Right lobe of liver (tissue), 6 donors: ENCODE measurements at places on chromosomes 5 and 9. TPM values are rescaled to one million over a fixed set of nuclear protein-coding genes. Genes with fewer than 3 reads are reported as not detected.

DNA sequence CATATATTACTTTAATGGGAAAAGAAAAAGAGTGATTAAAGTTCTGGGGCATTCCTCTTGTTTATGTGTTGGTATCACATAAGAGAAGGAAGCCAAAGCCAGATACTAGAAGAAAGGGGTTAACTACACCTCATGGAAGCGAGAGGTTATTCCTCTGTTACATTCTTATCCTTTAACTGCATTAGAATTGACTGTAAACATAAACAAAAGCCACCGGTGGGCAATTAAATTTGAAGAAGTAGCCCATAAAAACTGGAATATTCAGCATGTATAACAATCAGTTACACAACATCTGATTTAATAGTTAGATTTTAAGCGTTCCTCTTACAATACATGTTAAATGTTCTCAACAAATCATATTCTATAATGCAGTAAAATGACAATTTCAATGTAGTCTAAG, 18.8 kb downstream of the POU5F2 start:
- no peak for DNase-seq
- no peaks in the 10 kb centered on the region for H3K27me3 ChIP-seq
- H3K36me3 ChIP-seq, result no peaks in the 10 kb centered on the region
- H3K4me1 ChIP-seq, result no peaks in the 10 kb centered on the region
- no peak overlapping the region for H3K27ac ChIP-seq

GRCh38 chr5:33795496-33795895, 96.3 kb downstream of the ADAMTS12 start:
- H3K4me3 ChIP-seq, result no peak overlapping the region
- no peaks in the 10 kb centered on the region for H3K27me3 ChIP-seq
- no peaks in the 10 kb centered on the region for H3K4me1 ChIP-seq

GRCh38 chr5:124030043-124030491, 518.1 kb downstream of the CSNK1G3 start:
- H3K27me3 ChIP-seq, result no peaks in the 10 kb centered on the region
- no peaks in the 10 kb centered on the region for H3K36me3 ChIP-seq
- H3K4me3 ChIP-seq, result no peak overlapping the region
- DNase-seq, result no peak

DNA sequence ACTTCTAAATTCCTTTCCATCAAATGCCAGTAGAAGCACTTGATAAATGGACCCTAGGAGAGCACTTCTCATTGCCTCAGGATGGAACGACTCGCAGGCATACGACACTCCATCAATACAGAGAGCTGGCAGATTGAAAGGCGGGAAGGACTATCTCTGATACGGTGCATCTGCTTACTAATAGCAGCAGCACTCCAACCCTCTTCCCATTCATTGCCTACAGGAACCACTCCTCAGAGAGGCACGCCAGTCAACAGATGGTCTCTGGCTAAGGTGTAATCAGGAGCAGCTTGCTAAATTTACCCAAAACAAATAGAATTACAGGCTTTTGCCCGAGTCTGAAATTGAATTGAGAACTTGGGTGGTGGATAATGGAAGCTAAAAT, 168.1 kb downstream of the EFNA5 start:
- no peak overlapping the region for H3K27ac ChIP-seq
- H3K4me3 ChIP-seq, result no peak overlapping the region
- peaks cover 18% of the 10 kb centered on the region for H3K4me1 ChIP-seq
- DNase-seq, result no peak
- no peaks in the 10 kb centered on the region for H3K27me3 ChIP-seq

DNA sequence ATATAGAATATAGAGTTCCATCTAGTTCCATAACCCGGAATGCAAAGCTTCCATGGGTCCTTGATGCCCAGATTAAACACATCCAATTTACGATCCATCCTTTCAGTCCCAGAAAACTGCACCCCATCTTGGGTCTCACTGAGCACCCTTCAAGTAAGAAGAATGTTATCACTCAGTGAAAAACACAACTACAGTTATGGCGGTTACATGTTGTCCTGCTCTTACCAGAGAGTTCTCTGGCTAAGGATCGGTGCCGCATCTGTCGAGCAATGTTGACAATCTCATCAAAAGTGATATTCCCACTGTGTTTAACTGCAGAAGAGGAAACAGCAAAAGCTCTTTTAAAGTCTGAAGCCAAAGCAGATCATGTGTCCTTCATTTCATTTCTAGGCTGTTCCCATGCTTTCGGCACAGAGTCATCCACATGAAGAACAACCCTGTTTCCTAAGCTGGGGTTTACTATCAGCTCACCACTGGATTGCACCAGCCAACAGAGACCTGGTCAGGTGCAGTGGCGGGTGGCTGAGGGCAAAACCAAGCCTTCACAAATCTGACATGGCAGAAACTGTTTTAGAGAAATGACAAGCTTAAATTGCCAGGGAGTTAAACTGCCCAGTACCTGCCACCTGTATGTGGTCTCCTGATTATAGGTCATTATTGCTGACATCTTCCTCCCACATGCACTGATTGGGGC, 2.9 kb downstream of the RPL12 start:
- H3K27ac ChIP-seq, result no peak overlapping the region
- H3K36me3 ChIP-seq, result peaks cover 26% of the 10 kb centered on the region
- H3K4me3 ChIP-seq, result no peak overlapping the region
- no peak for DNase-seq
- no peaks in the 10 kb centered on the region for H3K27me3 ChIP-seq
- H3K4me1 ChIP-seq, result peaks cover 23% of the 10 kb centered on the region

DNA sequence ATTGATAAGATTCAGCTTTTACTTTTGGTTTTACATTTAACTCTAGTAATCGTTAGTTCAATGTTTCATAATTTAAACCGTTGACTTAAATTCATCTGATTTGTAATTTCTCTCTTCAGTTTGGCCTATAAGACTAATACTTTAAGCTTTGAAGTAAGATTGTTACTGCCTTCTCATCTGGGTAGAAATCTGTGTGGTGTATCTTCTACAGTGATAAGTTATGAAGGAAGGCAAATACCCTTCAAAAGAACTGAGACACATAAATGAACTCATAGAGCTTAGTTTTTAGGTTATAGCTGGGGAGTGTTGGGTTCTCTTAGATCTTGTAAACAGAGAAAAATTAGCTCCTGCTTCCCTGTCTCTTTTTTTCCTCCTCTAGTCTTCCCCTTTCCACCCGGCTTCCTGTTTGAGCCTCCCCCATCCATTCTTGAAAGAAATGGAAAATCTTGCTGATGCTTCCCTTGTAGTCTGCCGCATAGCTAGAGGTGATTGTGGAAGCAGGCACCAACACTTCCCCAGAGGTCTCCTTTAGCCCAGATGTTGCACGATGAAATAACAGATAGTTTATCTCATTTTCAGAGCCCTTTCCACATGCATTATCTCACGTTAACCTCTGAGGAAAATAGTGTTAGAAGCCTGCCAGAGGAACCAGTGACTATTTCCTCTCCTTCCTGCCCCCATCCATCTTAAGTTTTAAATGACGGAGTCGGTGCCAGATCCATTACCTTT, 2.0 kb upstream of the F2RL2 start:
- no peak for DNase-seq
- no peaks in the 10 kb centered on the region for H3K27me3 ChIP-seq
- H3K4me1 ChIP-seq, result no peaks in the 10 kb centered on the region
- H3K27ac ChIP-seq, result no peak overlapping the region
- H3K4me3 ChIP-seq, result no peak overlapping the region
- peaks cover 9% of the 10 kb centered on the region for H3K36me3 ChIP-seq

Gene LRRC19
- 2.6 TPM for total RNA-seq

DNA sequence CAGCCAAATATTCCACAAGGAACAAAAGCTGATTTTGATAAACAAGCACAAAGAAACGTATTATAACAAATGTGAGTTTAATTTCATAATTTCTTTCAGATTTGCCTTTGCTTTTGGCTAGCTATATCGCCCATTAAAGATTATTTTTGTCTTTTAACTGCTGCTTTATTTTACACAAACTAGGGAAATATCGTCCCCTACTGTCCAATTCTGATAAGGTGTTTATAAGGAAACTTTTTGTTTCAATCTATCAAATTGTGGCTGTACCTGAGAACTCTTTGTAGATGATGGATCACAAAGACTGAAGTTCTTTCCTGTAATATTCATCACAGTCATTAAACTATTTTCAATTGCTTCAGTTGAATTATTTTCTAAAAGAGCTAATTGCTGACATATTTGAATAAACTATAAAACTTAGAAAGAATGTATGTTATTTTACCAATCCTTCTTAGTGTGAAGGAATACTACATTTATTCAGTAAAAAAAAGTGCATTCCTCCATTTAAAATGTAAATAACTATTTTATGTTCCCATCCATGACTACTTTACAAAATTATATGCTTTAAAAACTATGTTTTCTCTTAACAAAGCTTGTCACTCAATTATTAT, 431.3 kb upstream of the ITGA1 start:
- no peaks in the 10 kb centered on the region for H3K27me3 ChIP-seq
- H3K36me3 ChIP-seq, result no peaks in the 10 kb centered on the region
- H3K4me3 ChIP-seq, result no peak overlapping the region
- H3K27ac ChIP-seq, result no peak overlapping the region
- no peaks in the 10 kb centered on the region for H3K4me1 ChIP-seq

DNA sequence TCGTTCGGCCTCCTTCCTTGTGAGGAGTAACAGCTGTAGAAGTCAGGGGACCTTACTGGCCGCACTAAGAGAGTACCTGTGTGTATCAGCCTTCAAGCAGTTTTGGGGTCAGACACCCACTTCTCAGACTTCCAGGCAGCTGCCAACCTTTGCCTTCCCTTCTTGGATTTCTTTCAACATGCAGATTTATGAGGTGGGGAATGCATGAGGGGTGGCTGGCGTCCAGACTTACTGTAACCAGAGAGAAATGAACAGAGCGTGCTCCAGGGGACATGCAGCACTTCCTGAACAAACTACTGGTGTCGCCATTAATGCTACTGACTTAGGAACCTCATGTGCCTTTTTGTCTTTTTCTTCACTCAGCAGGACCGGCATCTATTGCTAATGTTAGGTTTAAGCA, 46.7 kb downstream of the INSYN2B start:
- H3K36me3 ChIP-seq, result no peaks in the 10 kb centered on the region
- DNase-seq, result no peak
- H3K27ac ChIP-seq, result no peak overlapping the region

Gene ALDH1A1
- total RNA-seq, result 309 TPM

- no peak overlapping the region for H3K27ac ChIP-seq
- no peaks in the 10 kb centered on the region for H3K27me3 ChIP-seq
- H3K36me3 ChIP-seq, result no peaks in the 10 kb centered on the region
- no peaks in the 10 kb centered on the region for H3K4me1 ChIP-seq
- DNase-seq, result no peak
- H3K4me3 ChIP-seq, result no peak overlapping the region
Observed at GRCh38 chr5:107322936-107323335, 347.8 kb downstream of the EFNA5 start.

Gene CDH18
- not detected for total RNA-seq
